ENCODE measurements at places on chromosomes 11 and 22. TPM values are rescaled to one million over a fixed set of nuclear protein-coding genes. Genes with fewer than 3 reads are reported as not detected.

DNA sequence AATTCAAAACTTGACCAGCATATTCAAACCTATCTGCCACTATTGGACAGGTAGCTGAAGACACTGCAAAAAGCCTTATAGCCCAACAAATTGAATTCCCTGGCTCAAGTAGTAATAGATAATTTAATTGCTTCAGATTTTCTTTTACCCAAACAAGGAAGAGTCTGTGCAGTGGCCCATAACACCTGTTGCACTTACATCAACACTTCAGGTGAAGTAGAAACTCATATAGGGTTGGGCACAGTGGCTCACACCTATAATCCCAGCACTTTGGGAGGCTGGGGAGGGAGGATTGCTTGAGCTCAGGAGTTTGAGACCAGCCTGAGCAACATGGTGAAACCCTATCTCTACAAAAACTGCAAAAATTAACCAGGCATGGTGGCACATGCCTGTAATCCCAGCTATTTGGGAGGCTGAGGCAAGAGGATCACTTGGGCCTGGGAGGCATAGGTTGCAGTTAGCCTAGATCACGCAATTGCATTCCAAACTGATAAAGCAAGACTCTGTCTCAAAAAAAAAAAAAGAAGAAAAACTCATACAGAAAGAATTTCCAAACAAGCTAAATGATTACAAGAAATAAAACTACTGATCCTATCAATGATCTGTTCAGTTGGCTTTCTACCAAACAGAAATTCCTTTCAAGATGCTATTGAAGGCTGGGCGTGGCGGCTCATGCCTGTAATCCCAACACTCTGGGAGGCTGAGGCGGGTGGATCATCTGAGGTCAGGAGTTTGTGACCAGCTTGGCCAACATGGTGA is 9.5 kb downstream of the FOLR3 start:
- no peak for DNase-seq

GRCh38 chr11:44980533-44981427 is 30.1 kb upstream of the TP53I11 start:
- no peak for DNase-seq

- peak; percentile 41 for DNase-seq
Measured at GRCh38 chr11:122749005-122749687, 89.2 kb upstream of the CRTAM start.

DNA sequence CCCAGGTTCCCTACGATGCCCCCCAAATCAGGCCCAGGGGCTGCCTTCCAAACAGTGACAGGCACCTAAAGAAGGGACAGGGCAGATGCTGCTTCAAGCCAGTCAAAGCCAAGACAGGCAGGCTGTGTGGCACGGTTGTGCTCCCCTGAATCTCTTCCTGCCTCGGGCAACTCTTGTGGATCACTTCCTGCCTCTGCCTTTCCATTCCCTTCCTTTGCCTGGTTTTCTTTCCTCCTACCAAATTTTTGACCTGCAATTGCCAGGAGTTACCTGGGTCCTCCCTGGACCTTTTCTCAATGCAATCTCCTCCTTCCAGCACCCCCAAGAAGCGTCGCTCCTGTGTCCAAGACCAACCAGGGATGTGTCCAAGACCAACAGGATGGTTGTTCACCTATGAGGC is 5.5 kb downstream of the C11orf16 start:
- DNase-seq = no peak

DNA sequence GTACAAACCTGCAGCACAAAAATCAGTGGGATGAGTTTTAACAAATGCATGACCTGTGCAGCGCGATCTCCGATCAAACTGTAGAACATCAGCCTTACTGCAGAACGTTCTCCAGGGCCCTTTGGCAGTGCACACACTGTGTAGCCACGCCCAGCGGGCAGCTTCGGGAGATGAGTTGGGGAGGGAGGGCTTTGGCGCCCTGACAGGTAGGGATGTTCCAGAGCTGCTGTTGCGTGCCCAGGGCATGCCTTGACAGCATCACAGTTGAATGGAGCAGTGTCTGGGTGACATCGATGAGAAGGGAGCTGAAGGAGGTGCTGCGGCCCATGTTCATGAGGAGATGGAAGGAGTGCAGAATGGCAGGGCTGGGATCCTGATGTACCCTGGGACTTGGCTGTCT is 80.2 kb downstream of the TBC1D22A start:
- peak; percentile 55 for DNase-seq

GRCh38 chr11:36088266-36088972 is 144.6 kb downstream of the LDLRAD3 start:
- DNase-seq = no peak

SYT13 gene
- total RNA-seq = 1.5 TPM

CBLIF gene
- total RNA-seq = not detected

All from tongue (tissue), 3 donors.